ENCODE measurements at places on chromosomes 4 and X.

DNA sequence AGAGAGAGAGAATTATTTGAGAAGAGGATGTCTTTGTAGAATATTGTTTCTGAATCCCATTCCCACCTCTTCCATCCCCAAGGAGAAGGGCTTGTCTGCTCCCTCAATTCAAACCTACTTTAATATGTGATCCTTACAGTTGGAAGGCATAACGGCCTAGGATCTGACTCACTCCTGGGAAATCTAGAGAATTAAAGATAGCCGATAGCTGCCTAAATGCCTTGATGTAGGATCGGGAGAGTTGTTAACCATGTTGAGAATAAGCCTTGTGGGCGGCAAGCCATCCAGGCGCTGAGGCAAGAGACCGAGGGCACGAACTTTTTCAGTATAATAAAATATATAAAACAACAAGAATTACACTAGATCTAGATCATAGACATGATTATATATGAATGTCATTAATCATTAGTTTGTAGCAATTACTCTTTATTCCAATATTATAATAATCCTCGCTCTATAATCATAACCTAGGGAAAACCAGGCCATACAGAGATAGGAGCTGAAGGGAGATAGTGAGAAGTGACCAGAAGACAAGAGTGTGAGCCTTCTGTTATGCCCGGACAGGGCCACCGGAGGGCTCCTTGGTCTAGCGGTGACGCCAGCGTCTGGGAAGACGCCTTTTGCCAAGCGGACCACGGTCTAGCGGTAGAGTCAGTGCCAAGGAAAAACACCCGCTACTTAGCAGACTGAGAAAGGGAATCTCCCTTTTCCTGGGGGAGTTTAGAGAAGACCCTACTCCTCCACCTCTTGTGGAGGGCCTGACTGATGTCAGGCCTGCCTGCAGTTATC, 13.5 kb downstream of the EMCN start:
- no peak for DNase-seq

- no peak for DNase-seq
Observed at GRCh38 chr4:77852892-77853495, 9.6 kb upstream of the MRPL1 start.

- DNase-seq, result no peak
Observed at GRCh38 chrX:121008920-121009319, 23.4 kb upstream of the CT47A1 start.

DNA sequence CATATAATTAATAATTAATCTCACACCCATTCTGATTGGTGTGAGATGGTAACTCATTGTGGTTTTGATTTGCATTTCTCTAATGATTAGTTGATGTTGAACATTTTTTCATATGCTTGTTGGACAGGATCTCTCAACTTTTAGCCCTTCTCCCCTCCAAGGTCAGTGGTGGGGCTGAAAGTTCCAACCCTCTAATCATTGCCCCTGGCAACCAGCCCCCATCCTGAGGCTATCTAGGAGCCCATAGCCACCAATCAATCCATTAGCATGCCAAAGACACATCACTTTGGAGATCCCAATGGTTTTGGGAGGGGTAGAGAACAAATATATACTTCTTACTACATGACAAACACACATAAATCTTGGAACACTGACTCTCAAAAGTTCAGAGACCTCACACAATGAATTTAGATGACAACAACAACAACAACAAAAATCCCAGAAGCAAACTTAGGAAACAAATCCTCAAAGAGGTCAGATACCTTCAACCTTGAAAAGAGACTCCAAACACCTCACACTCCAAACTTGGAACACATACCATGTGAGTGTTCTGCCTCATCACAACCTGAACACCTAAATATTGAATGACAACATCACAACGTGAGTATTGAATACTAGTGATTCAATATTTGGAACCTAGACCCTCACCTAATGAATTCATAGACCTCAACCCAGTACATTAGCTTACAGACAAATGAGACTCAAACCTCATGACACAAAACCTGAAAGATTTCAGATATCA, 19.0 kb upstream of the PAGE4 start:
- no peak for DNase-seq

- peak; percentile 89 for DNase-seq
Observed at GRCh38 chr4:8192748-8193738, 6.0 kb upstream of the SH3TC1 start.

- no peak for DNase-seq
Observed at GRCh38 chr4:117773064-117773936, 261.0 kb upstream of the NDST3 start.

GRCh38 chr4:47551682-47552081, 66.6 kb downstream of the ATP10D start:
- DNase-seq, result no peak

DNA sequence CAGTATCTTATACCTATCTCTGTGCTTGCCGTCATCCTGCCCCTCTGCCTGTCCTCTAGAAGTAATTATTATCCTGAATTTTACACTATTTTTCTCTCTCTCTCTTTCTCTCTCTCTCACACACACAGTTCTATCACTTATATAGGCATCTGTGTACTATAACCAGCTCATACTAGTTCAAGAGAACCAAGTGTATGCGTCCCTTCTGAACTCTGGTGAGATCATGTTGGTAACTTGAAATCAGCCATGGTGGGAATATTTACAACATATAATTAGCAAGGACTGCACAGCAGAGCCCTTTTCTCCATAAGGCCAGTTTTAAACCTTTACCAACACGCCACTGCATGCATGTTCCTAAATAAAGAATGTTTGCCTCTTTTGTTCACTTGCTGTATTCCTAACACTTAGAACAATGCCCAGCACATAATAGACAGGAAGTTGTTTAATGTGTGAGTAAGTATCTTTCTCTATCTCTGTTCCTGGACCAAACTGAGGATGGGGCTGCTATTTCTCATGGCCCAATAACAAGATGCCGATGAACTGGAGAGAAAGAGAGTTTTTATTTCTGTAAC, 51.1 kb upstream of the IL21 start:
- DNase-seq, result peak; percentile 11

GRCh38 chr4:154982187-154983047, 201.3 kb downstream of the RBM46 start:
- peak; percentile 54 for DNase-seq

DNA sequence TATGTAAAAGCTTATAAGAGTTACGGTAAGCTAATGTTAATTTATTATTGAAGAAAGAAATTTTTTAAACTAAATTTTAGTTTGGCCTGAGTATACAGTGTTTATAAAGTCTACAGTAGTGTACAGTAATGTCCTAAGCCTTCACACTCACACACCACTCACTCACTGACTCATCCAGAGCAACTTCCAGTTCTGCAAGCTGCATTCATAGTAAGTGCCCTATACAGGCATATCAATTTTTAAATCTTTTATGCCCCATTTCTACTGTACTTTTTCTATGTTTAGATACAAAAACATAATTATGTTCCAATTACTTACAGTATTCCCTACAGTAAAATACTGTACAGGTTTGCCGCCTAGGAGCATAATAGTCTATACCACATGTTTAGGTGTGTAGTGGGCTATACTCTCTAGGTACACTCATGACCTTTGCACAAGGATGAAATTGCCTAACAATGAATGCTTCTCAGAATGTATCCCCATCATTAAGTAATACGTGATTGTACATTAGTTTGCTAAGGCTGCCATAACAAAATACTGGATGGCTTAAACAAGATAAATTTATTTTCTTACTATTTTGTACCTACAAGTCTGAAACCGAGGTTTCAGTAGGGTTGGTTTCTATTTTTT, 333.8 kb upstream of the PCDH7 start:
- DNase-seq, result no peak

- no peak for DNase-seq
Observed at GRCh38 chr4:37169956-37170355, 74.6 kb upstream of the NWD2 start.

DNA sequence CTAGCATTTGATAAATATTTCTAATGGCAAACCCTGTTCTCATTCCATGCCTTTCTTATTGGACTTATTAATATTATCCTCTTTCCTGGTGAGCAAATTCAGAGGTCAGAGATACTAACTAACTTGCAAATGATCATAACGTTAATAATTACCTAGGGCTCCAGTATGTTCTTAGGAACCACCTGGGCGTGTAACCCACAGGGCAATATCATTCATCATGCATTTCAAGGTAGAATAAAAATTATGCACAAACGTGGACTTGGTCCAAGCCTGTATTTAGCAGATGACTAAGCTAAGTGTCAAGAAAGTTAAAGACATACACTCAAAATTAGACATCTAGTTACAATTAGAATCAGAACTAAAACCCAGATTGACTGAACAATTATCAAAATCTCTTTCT, 850.1 kb downstream of the TRIML1 start:
- no peak for DNase-seq

DNA sequence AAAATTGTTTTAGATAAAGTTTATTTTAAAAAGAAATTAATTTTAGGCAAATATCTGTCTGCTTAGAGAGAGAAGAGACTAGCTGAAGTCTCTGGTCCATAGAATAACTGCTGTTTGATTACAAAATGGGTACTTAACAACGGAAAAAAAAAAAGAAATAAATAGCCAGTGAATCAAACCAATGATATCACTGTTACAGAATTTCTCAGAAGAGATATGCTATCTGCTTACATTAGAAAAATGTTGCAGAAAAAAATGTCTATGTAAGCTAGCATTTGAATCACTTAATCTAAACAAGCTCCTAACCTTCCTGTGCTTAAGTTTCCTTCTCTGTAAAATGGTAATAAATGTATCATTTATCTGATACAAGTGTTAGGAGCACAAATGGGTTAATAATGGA, 189.9 kb downstream of the IL15 start:
- DNase-seq, result no peak

DNA sequence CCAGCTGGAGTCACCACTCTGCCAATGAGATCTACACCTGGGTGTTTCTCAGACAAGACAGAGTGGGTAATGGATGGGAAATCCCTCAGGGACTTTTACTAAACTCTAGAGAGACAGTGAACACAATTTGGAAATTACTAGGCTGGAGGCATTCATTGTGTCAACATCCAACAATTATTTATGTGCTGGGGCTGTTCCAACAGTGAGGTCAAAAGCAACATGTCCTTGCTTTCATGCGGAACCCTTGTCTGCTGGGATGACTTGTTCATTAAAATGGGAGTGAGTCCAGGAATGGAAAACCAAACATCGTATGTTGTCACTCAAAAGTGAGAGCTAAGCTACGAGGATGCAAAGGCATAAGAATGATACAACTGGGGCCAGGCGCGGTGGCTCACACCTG, 54.0 kb downstream of the DRD5 start:
- peak; percentile 55 for DNase-seq

GRCh38 chr4:66555301-66555700, 885.0 kb upstream of the EPHA5 start:
- DNase-seq, result no peak

DNA sequence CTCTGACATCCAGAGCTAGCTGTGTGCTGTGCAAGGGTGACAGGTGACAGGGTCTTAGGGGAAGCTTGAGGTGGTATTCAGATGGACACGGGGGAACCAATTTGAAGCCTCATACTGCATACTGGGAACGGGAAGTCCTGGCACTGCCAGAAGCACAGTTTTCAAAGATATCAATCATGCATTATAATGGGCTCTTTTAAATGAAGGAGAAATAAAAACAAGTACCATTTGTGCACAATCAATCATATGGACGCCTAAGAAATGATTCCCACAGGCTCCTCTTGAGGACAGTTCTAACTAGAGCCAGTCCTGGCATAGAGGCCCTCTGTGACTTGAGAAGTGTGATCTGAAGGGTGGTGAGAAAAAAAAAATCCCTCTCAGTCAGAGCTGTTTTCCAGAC, 50.9 kb downstream of the TSC22D3 start:
- DNase-seq, result no peak

DNA sequence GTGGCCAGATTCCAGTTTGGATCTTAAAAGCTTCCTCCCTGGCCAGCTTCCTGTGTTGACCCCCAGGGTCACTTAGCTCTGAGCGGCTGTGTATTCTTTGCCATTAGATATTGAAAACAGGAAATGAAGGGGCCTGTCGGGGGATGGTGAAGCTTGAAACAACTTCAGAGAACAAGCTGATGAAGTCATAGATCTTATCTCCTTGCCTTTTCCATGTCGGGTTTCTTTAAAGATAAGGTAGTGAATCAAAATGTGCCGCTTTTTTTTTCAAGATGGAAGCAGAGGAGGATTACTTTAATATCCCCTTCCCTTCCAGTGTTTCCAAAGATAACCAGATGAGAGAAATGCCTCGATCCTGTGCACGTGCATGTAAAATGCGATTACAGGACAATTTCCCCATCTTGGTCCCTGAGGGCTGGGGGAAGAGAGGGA, 508.5 kb downstream of the MID1IP1 start:
- peak; percentile 12 for DNase-seq

DNA sequence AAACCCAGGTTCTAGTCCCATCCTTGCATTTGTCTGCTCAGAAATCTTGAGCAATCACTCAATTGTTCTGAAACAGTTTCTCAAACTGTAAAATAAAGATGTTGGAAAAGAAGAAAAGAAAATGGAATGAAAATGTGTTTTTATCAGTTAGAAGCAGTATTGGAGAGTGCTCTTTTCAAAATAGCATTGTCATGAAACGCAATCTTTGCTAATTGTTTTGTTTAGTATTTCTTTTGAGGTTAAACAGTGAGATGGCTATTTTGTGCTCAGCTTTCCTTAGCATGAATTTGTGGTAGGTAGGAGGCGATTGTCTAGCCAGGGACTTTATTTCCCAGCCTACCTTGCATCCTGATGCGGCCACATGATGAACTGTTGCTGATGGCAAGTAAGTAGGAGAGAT, 10.6 kb upstream of the HPF1 start:
- DNase-seq, result no peak
